ENCODE measurements at places on chromosomes 12 and 14. TPM values are rescaled to one million over a fixed set of nuclear protein-coding genes. Genes with fewer than 3 reads are reported as not detected.

Gene TMEM229B
- total RNA-seq: 0.08 TPM

Gene RNFT2
- 11.9 TPM for total RNA-seq

Gene DDIT3
- 9.5 TPM for total RNA-seq

Gene FIGNL2
- not detected for total RNA-seq

Gene RND1
- total RNA-seq: 0.12 TPM

Measured in HFFc6 (cell line).